ENCODE measurements at places on chromosomes 4 and X. TPM values are rescaled to one million over a fixed set of nuclear protein-coding genes. Genes with fewer than 3 reads are reported as not detected.

Gene ODAM
- total RNA-seq, result not detected

DNA sequence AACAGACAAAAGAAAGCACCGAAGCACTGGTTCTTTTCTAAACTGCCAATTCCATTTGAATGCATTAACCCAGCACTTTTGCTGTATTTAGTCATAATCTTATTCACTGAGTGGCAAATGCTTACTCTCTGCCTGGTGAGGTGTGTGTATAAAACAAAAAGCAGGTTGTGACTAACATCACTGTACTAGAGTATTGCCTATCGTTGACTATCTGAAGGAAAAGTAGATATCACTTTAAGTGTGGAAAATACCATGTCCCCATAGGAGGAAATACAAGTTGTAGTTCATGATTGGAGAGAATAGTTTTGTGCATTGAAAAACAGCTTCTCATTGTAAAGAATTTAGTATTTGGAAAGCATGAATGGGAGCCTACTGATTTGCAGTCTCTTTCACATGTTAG lies 2.7 kb downstream of the PDLIM5 start:
- H3K4me1 ChIP-seq, result peaks cover 5% of the 10 kb centered on the region
- peak; percentile 48 for DNase-seq
- H3K27me3 ChIP-seq, result peaks cover 2% of the 10 kb centered on the region
- H3K27ac ChIP-seq, result peak overlapping the region; percentile 65
- peak overlapping the region; percentile 99 for H3K4me3 ChIP-seq
- no peaks in the 10 kb centered on the region for H3K36me3 ChIP-seq

GRCh38 chr4:89942811-89943210 lies 48.2 kb downstream of the MMRN1 start:
- H3K27me3 ChIP-seq, result no peaks in the 10 kb centered on the region
- no peaks in the 10 kb centered on the region for H3K36me3 ChIP-seq
- H3K4me3 ChIP-seq, result no peak overlapping the region
- H3K27ac ChIP-seq, result no peak overlapping the region
- no peak for DNase-seq

- no peaks in the 10 kb centered on the region for H3K36me3 ChIP-seq
- H3K4me3 ChIP-seq, result no peak overlapping the region
- H3K27ac ChIP-seq, result no peak overlapping the region
- no peaks in the 10 kb centered on the region for H3K4me1 ChIP-seq
These were observed 47.7 kb downstream of the ARHGEF38 start for GRCh38 chr4:105599932-105600655.

- no peaks in the 10 kb centered on the region for H3K36me3 ChIP-seq
- H3K27me3 ChIP-seq, result no peaks in the 10 kb centered on the region
- H3K4me3 ChIP-seq, result no peak overlapping the region
- no peaks in the 10 kb centered on the region for H3K4me1 ChIP-seq
- DNase-seq, result no peak
These were observed 12.2 kb upstream of the PGRMC2 start for GRCh38 chr4:128299848-128300247.

Gene LCORL
- 16.4 TPM for total RNA-seq

Gene FAM193A
- 12.9 TPM for total RNA-seq

DNA sequence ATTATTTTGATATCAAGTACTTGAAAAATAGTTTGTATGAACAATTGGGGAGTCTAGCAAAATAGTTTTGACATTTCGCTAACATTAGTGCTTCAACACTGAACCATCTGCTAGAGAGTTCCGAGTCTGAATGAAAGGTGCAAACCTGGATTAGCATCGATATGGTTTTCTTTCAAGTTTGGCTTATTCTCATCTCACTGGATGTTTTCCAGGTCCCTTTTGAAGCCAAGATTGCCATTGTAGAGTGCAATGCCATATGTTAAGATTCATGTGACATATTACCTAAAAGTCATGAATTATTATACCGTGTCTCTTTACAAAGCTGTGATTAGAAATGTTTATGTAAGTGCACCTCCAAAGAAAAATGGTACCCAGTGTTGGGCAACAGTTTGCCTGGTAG lies 36.8 kb upstream of the NAA11 start:
- H3K4me1 ChIP-seq, result no peaks in the 10 kb centered on the region
- H3K27ac ChIP-seq, result no peak overlapping the region
- no peak for DNase-seq
- no peak overlapping the region for H3K4me3 ChIP-seq

DNA sequence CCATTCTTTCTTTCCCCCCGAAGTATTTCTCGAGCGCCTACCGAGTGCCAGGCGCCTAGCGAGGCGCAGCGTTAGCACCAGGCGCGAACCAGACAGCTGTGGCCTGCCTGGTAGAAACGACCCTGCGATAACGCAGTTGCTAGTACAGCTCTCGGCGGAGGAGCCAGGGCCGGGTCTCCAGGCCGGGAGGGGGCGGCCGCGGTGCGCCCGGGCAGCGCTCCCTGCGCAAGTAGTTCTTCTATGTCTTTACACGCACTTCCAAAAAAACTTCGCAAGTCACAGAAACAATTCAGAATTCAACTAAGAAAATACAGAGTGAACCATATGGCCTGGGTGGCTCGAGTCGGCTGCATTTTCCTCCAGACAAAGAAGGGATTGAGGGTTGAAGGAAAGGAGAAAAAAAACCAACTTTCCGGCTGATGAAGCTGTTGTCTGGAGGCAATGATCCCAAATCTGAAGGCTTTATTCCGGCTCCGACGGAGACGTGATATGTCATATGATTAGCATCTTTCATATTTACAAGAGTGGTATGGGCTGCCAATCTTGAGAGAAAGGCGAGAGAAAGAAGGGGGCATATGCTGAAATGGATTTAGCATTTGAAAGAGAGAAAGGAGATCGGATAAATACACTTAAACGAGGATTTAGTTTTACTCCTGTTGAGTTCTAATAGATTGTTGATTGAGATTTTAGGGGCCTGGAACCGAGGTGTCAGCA lies 7.2 kb upstream of the NEUROG2 start:
- peak overlapping the region; percentile 42 for H3K4me3 ChIP-seq
- H3K36me3 ChIP-seq, result no peaks in the 10 kb centered on the region
- peaks cover 20% of the 10 kb centered on the region for H3K4me1 ChIP-seq
- peak; percentile 70 for DNase-seq
- H3K27ac ChIP-seq, result no peak overlapping the region
- H3K27me3 ChIP-seq, result peaks cover 64% of the 10 kb centered on the region

DNA sequence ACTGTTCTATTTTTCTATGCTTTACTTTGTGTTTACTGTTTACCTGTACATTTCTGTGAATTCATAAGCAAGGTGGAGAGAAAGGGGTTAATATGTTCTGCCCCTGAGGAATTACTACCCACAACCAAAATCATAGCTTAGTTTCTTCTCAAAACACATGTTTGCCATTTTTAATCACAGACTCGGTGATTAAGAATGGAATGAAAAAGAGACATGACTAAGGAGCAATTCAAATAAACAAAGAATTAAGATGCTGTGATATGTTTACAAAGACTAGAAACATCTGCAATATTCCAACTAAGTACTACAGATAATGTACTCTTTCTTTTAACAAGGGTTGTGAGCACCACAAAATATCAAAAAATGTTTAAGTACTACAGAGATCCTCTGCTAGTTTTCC lies 11.7 kb upstream of the FAT4 start:
- no peaks in the 10 kb centered on the region for H3K27me3 ChIP-seq
- no peaks in the 10 kb centered on the region for H3K4me1 ChIP-seq
- no peak for DNase-seq
- H3K4me3 ChIP-seq, result no peak overlapping the region
- no peak overlapping the region for H3K27ac ChIP-seq

Gene ZFP42
- total RNA-seq, result under 0.01 TPM

- H3K4me3 ChIP-seq, result no peak overlapping the region
- peaks cover 13% of the 10 kb centered on the region for H3K4me1 ChIP-seq
- no peaks in the 10 kb centered on the region for H3K27me3 ChIP-seq
- no peak overlapping the region for H3K27ac ChIP-seq
- no peak for DNase-seq
- H3K36me3 ChIP-seq, result no peaks in the 10 kb centered on the region
These were observed 67.0 kb downstream of the HTRA3 start for GRCh38 chr4:8336412-8337075.

GRCh38 chr4:93237521-93237920 lies 591.0 kb upstream of the ATOH1 start:
- H3K4me3 ChIP-seq, result no peak overlapping the region
- no peak for DNase-seq
- H3K27me3 ChIP-seq, result no peaks in the 10 kb centered on the region
- H3K27ac ChIP-seq, result no peak overlapping the region

DNA sequence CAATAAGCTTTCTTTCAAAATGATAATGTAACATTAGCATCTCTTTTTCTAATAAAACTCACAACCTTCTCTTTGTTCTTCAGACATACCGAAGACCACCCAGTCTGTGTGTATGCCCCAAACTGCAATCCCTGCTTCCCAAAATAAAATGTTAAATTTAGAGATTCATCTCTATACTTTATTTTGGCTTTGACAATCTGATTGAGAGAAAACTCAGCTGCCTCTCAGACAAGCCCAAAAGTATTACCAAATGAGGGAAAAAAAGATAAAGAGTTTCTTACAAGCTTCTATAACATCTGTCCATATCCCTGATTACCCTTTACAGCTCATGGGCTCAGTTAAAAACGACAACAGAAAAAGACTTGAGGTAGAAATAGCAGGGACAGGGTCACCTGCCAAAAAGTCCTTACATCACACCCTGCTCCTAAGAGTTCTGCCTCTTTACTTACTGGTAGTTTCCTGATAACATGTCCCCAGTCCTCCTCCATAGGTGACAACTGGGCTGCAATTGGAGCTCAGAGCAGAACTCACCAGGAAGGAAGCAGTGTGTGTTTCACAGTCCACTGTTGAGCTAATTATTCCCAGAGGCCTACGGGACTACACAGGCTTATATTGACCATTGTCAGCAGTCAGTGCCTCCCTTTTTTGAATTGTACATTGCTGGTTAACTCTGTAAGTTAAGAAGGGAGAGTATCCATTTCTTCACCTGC lies 70.9 kb upstream of the FAM9C start:
- H3K36me3 ChIP-seq, result no peaks in the 10 kb centered on the region
- no peaks in the 10 kb centered on the region for H3K4me1 ChIP-seq
- peaks cover 10% of the 10 kb centered on the region for H3K27me3 ChIP-seq
- H3K4me3 ChIP-seq, result no peak overlapping the region

GRCh38 chr4:163482190-163482589 lies 8.6 kb upstream of the TKTL2 start:
- no peak overlapping the region for H3K4me3 ChIP-seq
- H3K27me3 ChIP-seq, result no peaks in the 10 kb centered on the region
- no peaks in the 10 kb centered on the region for H3K4me1 ChIP-seq
- H3K27ac ChIP-seq, result no peak overlapping the region
- peak; percentile 13 for DNase-seq
- H3K36me3 ChIP-seq, result no peaks in the 10 kb centered on the region

DNA sequence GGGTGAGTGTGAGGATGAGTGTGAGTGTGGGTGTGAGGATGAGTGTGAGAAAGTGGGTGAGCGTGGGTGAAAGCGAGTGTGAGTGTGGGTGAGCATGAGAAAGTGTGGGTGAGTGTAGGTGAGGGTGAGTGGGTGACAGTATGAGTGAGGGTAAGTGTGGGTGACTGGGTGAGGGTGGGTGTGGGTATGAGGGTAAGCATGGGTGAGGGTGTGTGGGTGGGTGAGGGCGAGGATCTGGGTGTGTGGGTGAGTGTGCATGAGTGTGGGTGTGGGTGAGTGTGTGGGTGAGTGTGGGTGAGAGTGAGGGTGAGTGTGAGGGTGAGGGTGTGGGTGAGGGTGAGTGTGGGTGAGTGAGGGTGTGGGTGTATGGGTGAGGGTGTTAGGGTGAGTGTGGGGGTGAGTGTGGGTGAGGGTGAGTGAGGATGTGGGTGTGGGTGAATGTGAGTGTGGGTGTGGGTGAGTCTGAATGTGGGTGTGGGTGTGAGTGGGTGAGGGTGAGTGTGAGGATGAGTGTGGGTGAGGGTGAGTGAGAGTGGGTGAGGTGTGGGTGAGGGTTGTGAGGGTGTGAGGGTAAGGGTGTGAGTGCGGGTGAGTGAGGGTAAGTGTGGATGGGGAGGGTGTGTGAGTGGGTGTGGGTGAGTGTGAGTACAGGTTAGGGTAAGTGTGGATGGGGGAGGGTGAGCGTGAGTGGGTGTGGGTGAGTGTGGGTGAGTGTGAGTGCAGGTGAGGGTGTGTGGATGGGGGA lies 48.9 kb downstream of the ING2 start:
- H3K27ac ChIP-seq, result no peak overlapping the region
- no peak overlapping the region for H3K4me3 ChIP-seq
- H3K36me3 ChIP-seq, result no peaks in the 10 kb centered on the region
- H3K4me1 ChIP-seq, result no peaks in the 10 kb centered on the region
- no peak for DNase-seq
- H3K27me3 ChIP-seq, result peaks cover 2% of the 10 kb centered on the region

Gene XK
- 3.7 TPM for total RNA-seq

- H3K27me3 ChIP-seq, result no peaks in the 10 kb centered on the region
- no peaks in the 10 kb centered on the region for H3K36me3 ChIP-seq
- peaks cover 25% of the 10 kb centered on the region for H3K4me1 ChIP-seq
- DNase-seq, result no peak
- peak overlapping the region; percentile 90 for H3K27ac ChIP-seq
These were observed 209.3 kb downstream of the PTTG2 start for GRCh38 chr4:38169524-38169923.

- no peak overlapping the region for H3K27ac ChIP-seq
- DNase-seq, result no peak
- no peak overlapping the region for H3K4me3 ChIP-seq
These were observed 537.3 kb downstream of the STPG2 start for GRCh38 chr4:97605932-97606331.

Gene SSX4
- not detected for total RNA-seq

GRCh38 chrX:2549876-2550275 lies 49.1 kb upstream of the DHRSX start:
- no peaks in the 10 kb centered on the region for H3K4me1 ChIP-seq
- H3K27me3 ChIP-seq, result peaks cover 4% of the 10 kb centered on the region
- no peaks in the 10 kb centered on the region for H3K36me3 ChIP-seq
- no peak overlapping the region for H3K27ac ChIP-seq
- H3K4me3 ChIP-seq, result no peak overlapping the region

Gene GAGE1
- not detected for total RNA-seq

GRCh38 chr4:46933686-46934085 lies 24.6 kb upstream of the COX7B2 start:
- no peaks in the 10 kb centered on the region for H3K4me1 ChIP-seq
- DNase-seq, result no peak
- H3K27me3 ChIP-seq, result no peaks in the 10 kb centered on the region
- no peaks in the 10 kb centered on the region for H3K36me3 ChIP-seq
- H3K27ac ChIP-seq, result no peak overlapping the region

DNA sequence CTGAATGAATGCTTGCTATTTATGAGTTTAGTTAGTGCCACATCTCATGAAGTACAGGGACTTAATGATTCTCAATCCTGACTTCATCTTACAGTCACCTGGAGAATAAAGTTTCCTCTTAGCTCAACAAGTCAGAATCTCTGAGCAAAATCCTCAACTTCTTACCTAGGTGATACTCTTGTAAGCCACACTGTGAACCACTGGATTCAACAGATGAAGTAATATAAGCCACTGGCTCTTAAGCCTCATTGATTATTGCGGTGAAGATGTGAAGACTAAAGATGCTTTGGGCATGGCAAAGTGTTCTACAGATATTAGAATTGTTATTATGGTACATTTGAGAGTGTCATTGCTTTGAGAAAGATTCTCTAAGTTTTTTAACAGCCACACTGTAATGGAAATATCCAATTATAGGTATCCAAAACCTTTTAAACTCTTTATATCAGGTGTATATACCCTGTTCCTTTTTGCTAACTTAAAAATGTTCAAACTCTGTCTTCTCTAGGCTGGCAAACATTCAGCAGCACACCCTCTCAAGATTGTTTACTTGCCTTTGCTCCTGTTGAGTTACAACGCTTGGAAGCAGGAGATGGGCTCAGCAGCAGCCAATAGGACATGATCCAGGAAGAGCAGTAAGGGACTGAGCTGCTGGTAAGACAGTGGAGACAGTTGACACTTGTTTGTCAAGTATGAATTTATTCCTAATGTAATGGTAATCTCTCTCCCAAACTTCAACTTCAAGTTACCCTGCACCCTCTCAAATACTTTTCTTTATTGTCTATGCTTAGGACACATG lies 43.4 kb downstream of the TET2 start:
- H3K4me1 ChIP-seq, result peaks cover 2% of the 10 kb centered on the region
- no peak overlapping the region for H3K27ac ChIP-seq
- H3K27me3 ChIP-seq, result no peaks in the 10 kb centered on the region
- no peak for DNase-seq
- peaks cover 3% of the 10 kb centered on the region for H3K36me3 ChIP-seq

Gene FGG
- total RNA-seq, result 0.44 TPM

Measured in muscle of leg (tissue), 16 donors.